GM23248 (cell line): ENCODE measurements at places on chromosomes 2 and 18. TPM values are rescaled to one million over a fixed set of nuclear protein-coding genes. Genes with fewer than 3 reads are reported as not detected.

- no peak for DNase-seq
These were observed 68.8 kb upstream of the LYPD6B start for GRCh38 chr2:148969659-148970061.

DNA sequence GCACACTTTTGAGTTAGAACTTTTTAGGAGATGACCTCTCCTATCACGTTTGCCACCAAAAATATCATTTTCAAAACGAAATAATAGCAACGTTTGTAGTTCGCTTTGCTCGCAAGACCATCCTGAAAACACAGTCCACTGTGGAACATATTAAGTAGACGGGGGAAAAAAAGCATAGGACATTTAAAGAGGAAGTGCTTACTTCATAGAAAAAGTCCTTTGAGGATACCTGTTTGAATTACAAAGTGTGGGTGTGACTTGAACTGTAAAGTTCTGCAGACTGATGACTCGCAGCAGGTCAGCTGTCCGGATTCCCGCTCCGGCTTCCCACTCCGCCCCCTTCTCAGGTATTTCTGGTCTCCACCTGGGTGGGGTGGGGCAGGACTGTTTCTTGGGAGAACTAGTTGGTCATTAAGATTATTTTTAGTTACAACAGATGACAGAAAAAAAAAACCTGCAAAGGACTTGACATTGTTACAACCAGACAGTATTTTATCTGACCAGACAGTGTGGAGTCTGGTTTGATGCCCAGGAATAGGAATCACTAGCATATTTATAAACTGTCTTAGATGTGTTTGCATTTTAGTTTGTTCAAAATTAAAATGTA is 13.3 kb downstream of the CNOT11 start:
- no peak for DNase-seq

DNA sequence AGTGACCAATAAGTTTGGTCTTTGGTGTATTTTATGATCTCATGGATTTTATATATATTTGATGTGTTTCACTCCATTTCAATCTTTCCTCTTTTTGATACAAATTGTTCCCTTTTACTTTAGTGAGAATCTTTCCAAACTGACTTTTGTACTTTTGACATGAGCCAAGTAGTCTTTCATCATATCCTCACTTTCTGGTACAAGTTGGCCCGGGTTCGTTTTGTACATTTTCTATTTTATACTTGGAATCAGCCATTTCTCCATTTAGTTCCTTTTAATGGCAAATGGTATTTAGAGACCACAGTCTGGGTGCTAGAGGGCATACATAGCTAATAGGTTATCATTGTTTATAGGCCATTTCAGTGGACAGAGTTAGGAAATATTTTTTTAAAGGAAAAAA is 147.9 kb upstream of the MYO3B start:
- no peak for DNase-seq

DNA sequence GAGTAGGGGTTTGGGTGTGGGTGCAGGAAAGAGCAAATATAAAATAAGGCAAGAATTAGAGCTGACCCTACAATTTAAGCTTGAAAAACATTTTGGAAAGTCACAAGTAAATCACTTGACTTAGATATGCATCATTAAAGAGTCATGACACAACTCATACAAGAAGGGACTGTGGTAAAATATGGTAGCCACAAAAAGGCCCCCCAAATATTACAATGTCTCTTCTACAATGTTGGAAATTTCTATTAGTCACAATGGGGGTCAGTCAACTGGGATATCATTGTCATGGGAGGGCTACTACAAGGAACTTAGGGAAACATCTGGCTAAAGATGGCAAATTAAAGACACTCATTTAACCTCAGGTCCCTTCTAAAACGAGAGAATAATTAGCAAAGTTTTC is 15.7 kb upstream of the SERPINB2 start:
- DNase-seq: no peak

DNA sequence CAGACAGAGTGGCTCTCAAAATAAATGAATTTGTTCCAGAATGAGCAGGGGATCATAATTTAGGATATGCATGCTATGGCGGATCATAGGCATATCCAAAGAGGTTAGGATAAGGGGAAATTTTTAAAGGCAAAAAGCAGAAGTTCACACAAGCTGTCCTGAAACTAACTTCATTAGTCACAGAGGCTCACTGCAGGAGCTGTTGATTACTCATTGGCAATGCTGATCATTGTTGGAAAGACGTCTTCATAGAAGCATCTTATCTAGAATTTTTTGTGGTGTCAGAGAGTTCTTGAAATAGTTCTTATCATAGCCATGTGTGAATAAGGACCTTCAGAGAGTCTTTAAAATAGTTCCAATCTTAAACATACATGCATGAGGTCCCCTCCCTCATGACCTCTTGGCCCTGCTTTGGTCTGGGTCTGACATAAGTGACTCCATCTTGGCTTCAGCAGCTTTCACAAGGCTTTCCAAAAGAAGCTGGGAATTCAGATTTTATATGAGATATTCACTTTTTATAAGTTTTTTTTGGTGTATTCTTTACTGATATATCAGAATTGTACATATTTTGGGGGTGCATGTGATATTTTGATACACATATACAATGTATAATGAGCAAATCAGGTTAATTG is 7.5 kb upstream of the CCDC195 start:
- peak; percentile 77 for DNase-seq

- DNase-seq: no peak
These were observed 185.4 kb upstream of the REV1 start for GRCh38 chr2:99675130-99675661.

DNA sequence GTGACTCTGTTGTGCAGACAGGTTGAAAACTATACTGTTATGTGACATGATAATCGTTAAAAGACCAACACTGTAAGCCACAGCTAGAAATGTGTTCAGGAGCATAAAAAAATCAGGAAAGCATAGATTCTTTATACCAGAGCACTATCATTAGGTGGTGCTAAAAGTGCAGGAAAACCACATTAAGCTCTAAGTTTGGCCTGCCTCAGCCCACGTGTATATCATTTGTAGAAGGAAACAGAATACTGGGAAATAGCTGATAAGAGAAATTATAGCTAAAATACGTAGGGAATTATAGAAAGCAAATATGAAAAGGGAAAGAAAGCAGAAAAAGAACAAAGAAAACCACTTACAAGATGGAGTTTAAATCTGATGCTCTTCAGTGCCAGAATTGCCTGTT is 26.5 kb upstream of the C2orf74 start:
- peak; percentile 66 for DNase-seq

DNA sequence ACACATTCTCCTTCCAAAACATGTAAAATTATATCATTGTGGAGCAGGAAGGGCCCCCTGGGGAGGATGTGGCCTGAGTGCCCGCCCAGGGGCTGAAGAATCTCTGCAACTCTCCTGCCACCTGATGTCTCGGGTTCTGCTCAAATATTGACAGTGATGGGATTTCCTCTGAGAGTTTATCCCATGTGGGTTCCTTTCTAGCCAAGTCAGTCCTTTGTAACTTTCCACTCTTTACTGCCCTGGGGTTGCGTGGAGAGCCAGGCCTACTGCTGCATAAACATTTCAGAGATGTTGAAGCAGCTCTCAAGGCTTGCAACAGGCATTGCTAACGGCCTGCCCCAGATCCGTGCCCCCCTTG is 4.0 kb upstream of the RAB17 start:
- DNase-seq: no peak

GRCh38 chr2:6337472-6337820 is 528.3 kb downstream of the CMPK2 start:
- DNase-seq: no peak

DNA sequence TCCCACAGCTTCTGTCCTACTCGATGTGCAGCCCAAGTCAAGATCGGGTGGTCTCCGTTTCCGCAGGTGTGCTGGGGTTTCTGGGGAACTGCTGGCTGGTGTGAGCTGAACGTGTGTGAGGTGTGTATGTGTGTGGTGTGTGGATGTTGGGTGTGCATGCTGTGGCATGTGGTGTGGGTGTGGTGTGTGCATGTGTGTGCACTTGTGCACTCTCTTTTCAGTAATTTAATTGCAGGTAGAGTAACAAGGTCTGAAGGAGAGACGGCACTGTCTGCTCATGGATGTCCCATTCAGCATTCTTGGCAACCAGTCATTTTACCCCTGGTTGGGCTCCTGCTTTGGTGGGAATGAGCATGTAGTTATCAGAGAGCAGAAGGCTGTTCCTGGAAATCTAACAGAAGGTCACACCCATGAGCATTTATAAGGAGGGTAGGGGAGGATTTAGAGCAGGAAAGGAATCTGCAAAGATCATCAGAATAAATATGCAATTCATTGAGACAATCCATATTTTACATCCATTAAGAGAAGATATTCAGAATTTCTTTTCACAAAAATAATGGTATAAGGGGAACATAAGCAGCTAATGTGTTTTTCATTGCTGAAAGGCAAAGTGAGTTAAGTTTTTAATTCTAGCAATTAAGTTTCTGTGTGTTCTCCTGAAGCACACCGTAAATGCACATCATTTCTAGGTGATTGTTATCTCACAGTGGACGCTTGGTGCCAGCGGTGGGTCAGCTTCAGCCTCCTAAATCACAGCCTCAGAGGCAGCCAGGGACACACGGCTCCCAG is 60.7 kb downstream of the ADI1 start:
- DNase-seq: no peak

GRCh38 chr2:146540271-146540932 is 1304.4 kb upstream of the ACVR2A start:
- DNase-seq: no peak

GRCh38 chr2:80058562-80058961 is 246.0 kb downstream of the LRRTM1 start:
- no peak for DNase-seq

- DNase-seq: peak; percentile 18
These were observed 183.1 kb upstream of the MC4R start for GRCh38 chr18:60555625-60556024.

DNA sequence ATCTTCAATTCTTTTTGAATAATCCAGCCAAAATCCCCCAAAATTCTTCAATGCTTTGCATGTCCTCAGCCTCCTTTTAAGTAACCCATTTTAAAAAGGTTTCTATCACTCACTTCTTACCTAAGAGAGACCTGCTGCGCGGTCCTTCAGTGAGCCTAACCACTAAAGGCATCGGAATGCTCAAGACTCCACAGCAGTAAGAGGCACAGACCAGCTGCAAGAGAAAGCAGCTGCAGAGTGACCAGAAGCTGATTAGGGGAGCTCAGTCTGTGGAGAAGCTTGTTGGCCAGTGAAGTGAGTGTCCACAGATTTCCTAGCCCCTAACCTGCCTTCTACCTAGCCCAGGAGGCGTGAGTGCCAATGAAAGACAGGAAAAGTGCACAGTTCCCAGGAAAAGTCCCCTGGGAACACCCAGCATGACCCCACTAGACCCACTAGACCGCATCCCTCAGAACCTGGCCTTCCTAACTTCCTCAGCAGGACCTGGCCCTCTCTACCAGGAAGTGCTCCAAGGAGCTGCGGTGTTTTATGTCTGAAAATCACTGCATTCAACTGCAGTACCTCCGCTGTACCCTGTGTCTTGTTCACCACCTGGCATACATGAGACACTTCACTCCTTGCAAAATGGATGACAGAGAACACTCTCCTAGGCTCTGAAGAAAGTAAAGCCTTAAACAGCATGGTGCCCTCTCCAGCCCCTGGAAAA is 10.1 kb downstream of the MBOAT2 start:
- no peak for DNase-seq

DNA sequence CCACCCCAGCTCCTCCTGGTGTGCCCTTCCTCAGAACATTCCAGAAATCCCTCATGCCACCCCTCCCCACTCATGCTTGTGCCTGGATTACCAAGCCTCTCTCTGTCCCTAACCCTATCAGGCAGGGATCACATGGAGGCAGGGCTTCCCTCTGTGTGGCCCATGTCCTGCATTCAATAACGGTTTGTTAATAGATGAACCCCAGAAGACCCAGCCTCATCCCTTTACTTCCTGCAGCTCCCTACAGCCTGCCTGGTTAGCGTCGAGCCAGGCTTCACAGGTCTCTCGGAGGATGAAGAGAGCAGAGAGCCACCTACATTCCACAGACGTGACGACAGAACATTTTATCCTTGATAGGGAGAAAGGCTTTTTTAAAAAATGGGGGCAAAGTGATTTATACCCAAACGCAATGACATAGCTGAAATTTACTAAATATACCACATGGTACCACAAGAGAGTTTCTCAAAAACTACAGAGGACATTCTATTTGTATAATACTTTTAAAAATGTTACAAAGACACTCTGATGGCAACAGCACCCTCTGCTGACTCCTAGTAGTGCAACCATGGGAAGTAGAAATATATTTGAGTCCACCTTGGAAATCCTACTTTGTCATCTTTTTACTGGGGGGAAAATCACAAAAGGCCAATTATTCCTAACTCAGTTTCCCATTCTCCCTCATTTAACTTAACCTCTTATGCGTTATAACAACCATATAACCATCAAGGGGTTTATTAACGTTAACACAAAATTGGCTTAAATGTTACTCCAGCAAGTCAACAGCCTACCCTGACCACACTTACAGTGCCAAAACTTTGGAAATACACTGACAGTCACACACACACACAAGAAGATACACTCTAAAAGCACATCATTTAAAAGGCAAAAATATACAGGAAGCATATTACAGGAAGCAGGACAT is 30.7 kb downstream of the FBXO15 start:
- peak; percentile 68 for DNase-seq

DNA sequence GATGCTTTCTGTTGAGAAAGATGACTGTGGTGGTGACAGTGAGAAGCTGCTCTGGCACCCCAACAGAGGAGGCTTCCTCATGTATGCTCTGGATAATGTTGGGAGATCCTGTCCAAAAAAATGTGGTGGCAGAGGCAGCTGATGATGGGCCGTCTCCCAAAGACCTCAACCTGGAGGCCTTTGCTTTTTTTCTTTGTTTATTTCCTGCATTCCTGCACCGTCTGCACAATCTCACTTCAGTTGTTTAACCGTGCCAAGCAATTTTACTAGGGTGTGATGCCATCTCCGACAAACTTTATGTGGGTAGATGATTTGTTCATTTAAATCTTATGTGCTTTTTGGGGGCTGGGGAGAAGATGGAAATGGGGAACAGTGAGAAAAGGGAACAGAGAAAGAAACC is 62.2 kb upstream of the IGFBP5 start:
- no peak for DNase-seq

DNA sequence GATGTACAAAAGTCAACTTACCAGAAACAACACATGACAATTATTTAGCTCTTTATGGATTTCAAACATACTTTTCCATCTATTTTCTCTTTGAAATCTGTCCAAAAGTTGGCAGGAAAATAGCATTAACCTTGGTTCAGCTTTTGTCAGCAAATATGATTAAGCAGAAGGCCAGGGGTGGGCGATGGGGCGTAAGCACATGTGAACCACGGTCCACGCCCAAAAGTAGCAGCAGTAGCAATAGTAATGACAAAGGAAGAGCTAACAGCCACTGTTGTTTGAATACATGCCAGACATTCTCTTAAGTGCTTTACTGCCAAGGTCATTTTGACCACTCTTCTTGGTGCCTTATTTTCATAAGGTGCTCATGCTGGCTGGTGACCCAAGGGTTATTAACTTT is 73.5 kb downstream of the ANTXR1 start:
- peak; percentile 54 for DNase-seq

- no peak for DNase-seq
These were observed 9.3 kb upstream of the SNORC start for GRCh38 chr2:232860593-232861241.

The CYRIA gene
- not detected in 2 replicates for total RNA-seq

The SP5 gene
- total RNA-seq: not detected in 2 replicates

The TUBB6 gene
- total RNA-seq: 608 and 817 TPM in 2 replicates

The NOSTRIN gene
- total RNA-seq: 0.54 TPM in 1 of 2 replicates, not detected in the other

The GALNT13 gene
- total RNA-seq: 0.11 TPM in 1 of 2 replicates, not detected in the other

The FMNL2 gene
- total RNA-seq: 18.6 and 19.6 TPM in 2 replicates

The CD302 gene
- total RNA-seq: 8.0 and 13.9 TPM in 2 replicates

The GTF2A1L gene
- total RNA-seq: 0.13 and 0.76 TPM in 2 replicates

The CYS1 gene
- 6.1 and 7.1 TPM in 2 replicates for total RNA-seq

The INHA gene
- 0.11 TPM in 1 of 2 replicates, not detected in the other for total RNA-seq

The HRH4 gene
- total RNA-seq: not detected in 2 replicates
